ENCODE measurements at places on chromosomes 5 and 9.
A peak's percentile ranks its signal among the peaks of the same experiment; 100 is the strongest.

- DNase-seq = no peak
Measured at GRCh38 chr5:150118561-150119229, 32.3 kb upstream of the CSF1R start.

DNA sequence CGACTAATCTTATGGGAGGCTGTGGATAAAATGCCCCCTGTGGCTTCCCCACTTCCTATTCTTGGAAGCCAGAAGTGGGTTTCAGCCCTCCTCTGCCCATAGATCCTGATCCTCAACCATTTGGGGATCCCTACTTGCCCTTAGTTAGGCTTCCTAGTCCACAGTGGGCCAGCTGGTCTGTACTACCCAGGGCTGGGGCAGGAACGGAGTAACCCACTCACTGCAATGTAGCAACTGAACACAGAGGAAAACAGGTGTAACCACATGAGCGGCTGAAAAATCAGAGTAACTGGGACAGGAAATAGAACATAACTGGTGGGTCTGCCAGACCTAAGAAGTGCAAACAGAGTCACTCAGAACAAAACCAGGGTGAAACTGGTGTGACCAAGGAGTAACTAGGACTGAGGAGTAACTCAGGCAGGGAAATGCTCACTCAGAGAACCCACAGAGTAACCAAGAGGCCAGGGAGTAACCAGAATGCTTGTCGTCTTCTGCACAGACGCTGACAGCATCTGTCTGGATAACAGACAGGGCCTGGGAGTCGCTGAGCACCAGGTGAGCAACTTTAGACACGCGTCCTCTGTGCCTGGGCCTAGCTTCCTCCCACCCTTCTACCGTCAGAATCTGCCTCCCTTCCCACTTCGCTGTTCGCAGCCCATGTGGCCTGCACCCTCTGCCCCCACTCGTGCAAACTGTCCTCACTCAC is 1.0 kb downstream of the AQP3 start:
- DNase-seq = peak; percentile 15

GRCh38 chr9:23081377-23081776 is 634.8 kb downstream of the DMRTA1 start:
- no peak for DNase-seq

- no peak for DNase-seq
Measured at GRCh38 chr5:172904643-172905345, 54.4 kb upstream of the RPL26L1 start.

- DNase-seq = no peak
Measured at GRCh38 chr5:170532935-170533334, 29.1 kb downstream of the KCNIP1 start.

DNA sequence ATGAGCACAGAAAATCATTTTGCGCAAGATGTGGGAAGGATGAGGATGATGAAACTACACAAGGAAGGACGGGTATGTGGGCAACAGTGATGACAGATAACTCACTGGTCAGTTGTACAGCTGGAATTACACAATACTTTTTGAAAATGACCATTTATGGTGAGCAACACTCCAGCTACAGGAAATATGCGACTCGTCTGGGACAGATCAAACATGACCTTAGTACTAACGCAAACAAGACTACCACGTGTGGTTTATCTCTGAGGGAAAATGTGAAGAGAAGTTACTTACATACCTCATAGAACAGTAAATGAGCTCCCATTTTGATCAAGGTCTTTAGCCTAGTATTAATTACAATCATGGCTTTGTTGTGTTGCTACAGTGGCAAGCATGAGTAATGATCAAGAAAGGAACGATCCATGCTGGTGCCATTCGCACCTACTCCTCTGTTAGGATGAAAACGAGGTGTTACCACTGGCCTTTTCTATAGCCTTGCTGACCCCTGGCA is 456.9 kb downstream of the BNC2 start:
- no peak for DNase-seq

- no peak for DNase-seq
Measured at GRCh38 chr5:125704888-125705287, 718.3 kb upstream of the GRAMD2B start.

Measured in hematopoietic multipotent progenitor cell (in vitro differentiated cells).